ENCODE measurements at places on chromosomes 5 and 9.

- peak; percentile 18 for DNase-seq
Observed at GRCh38 chr5:72817076-72817481, 618 bp downstream of the TNPO1 start.

DNA sequence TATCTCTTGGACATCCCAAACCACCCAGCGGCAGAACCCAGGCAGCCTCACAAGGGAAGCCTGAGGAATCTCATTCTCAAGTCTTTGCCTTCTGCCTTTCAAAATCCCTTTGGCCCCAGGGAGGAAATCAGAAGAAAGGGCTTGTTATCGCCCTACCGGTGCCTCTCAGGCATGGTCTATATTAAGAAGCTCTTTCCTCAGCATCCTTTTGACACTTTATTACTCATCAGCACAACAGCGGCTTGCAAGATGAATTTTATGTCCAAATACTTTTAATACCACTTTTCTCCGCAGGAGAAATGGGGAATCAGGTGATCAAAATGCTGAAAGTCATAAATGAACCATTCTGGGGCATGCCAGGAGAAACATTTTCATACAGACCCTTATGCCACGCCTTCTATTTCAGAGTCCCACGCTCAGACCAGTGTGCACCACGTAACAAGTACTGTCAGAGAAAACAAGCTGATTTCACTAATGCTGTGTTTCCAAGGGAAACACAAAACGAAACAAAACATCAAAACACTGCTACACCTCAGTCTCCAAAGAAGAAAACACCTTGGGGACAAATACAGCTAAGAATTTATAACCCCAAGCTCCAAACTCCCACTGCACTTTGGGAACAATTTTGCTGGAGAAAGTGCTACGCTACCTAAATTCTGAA is 30.0 kb downstream of the RAPGEF1 start:
- no peak for DNase-seq

- DNase-seq, result no peak
Observed at GRCh38 chr5:115435065-115435777, 109.4 kb downstream of the FEM1C start.

DNA sequence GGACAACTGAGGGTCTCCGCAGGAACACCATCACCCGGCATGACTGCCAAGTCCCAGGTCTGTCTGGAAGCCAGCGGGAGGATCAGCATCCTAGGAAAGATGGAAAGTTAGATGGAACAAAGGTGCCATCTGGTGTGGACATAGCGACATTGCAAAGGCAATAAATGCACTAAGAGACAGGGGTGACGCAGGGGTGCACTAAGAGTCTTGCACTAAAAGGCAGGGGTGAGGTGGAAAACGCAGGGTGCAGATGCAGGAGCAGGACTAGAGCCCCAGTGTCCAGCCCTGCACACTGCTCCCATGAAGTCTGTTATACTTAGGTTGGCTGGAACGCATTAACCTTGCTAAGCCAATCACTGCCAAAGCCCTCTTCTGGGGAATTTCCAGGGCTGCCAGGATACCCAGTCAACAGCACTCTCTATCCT is 15.5 kb downstream of the ATOX1 start:
- no peak for DNase-seq

DNA sequence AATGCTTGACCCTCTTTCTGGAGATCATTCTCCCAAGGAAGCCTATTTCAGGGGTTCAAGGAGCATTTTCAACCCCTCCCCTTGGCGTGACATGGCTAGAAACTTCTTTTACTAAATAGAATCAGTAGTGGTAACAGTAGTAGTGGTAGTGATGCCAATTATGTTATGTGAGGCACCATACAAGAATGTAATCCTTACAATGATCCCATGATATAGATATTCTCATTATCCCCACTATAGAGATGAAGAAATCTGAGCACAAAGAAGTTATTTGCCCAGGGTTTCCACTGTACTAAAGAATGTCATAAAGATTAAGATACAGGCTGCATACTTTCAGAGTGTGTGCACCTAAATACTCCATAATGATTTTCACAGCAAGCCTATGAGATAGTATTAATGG is 155.4 kb upstream of the CLINT1 start:
- DNase-seq, result no peak

DNA sequence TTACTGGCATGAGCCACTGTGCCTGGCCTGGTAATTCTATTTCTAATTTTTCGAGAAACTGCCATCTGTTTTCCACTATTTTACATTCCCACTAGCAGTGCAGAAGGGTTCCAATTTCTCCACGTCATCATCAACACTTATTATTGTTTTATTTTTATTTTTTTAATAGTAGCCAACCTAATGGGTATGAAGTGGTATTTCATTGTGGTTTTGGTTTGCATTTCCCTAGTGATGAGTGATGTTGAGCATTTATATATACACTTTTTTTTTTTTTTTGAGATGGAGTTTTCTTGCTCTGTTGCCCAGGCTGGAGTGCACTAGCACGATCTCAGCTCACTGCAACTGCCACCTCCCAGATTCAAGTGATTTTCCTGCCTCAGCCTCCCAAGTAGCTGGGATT is 28.3 kb downstream of the WWC1 start:
- no peak for DNase-seq

Data from activated CD4-positive, alpha-beta T cell treated with anti-CD3 and anti-CD28 coated beads, Interleukin-2, amount 50 U/mL, for 24 hours (primary cell).